ENCODE measurements at places on chromosomes 16 and 17.

GRCh38 chr17:78449983-78450595 lies 71.6 kb downstream of the PGS1 start:
- no peak for DNase-seq

DNA sequence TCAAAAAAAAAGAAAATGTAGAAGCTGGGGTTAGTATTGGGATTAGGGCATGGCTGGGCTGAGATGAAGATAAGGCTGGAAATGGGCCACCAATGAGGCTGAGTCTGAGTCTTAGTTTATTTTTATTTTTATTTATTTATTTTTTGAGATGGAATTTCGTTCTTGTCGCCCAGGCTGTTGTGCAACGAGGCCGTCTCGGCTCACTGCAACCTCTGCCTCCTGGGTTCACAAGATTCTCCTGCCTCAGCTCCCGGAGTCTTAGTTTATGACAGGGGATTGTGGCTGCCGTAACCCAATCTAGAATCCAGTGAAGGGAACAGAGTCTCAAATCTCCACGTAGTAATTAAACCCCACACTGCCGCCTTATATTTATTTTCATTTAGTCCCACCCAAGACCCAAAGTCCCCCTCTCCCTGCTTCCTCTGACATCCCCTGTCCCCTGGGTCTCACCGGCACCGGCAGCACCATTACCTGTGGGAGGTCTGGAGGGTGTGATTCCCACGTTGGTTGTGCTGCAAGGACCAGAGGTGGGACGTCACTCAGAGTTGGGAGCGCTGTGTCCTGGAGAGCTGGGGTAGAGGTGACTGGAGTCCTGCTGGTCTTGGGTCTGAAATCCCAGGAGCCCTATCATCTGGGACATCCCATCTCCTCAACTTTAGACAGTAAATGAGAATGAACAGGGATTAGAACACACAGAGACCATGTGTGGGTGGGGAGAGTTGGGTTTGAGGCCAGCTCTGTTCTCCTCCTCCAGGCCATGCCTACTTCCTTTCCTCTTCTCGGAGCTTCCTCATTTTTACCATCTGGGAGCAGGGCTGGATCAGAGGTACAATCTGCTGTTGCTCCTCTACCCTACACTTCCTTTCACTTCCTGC lies at the start of gene CLEC10A:
Gene CLEC10A, minus strand, starts transcription at position 671 of the 875 bp plus-strand sequence. CDS start 1,439 bp downstream, outside the sequence.
- no peak for DNase-seq

GRCh38 chr17:75398279-75398678 lies 7.2 kb downstream of the GRB2 start:
- DNase-seq, result no peak

GRCh38 chr16:66913081-66913480 lies 5.6 kb downstream of the CDH16 start:
- no peak for DNase-seq

DNA sequence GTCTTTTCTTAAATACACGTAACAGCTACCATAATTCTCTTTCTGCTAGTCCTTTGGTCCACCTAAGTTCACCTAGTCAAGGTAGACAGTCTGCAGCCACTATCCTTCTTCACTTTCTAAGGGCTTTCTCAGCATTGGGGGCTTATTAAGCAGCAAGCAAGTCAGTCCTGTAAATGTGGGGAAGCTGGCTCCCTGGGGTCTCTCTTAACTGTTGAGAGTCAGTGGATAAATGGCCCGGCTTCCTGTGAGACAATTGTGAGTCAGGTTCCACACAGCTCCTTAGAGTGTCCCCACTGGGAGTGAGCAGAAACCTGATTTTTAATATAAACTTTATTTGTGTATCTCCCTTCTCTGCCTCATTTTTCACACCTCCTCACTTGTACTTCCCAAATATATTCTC lies 132.1 kb downstream of the CDH13 start:
- no peak for DNase-seq

DNA sequence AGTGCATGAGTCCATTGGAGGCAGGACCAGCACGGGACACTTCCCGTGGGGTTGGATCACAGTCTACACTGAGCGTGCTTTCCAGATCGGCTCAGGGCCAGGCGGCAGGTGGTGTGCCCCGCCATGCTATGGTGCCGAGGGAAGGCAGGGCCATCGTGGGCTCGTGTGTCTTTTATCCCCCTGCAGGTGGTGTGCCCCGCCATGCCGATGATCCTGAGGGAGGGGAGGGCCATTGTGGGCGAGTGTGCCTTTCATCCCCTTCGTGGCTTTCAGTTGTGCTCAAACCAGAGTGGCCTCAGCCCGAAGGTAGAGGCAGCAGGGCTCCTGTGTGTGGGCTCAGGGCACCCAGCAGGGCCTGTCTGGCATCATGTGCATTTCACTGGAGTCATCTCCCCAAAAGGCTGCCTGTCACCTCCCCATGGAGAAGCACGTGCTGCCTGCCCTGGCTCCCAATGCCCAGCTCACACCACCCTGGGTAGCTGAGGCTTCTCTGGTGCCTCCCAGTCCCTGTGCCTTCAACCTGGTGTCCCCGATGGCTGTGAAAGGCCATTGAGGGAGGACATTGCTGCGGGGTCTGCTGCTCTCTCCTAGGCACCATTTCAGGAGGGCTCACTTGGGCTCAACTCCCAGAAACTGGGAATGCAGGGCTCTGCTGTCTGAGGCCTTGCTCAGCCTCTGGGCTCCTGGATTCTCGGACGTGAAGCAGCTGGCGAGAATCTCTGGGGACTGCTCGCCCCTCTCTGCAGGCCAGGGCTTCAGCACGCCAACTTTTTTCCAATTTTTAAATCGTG lies 207.6 kb downstream of the NPIPB11 start:
- no peak for DNase-seq

GRCh38 chr16:5790512-5790911 lies 692.9 kb upstream of the EEF2KMT start:
- no peak for DNase-seq

- DNase-seq, result no peak
Observed at GRCh38 chr17:74840989-74841666, 18.6 kb downstream of the GRIN2C start.

GRCh38 chr17:28528327-28529012 lies 22.3 kb downstream of the FOXN1 start:
- DNase-seq, result no peak

GRCh38 chr16:57870753-57871454 lies 68.6 kb upstream of the KIFC3 start:
- DNase-seq, result no peak

- DNase-seq, result no peak
Observed at GRCh38 chr17:2214929-2215615, 88.5 kb downstream of the SMG6 start.

GRCh38 chr17:17361867-17362539 lies 58.8 kb downstream of the NT5M start:
- no peak for DNase-seq

DNA sequence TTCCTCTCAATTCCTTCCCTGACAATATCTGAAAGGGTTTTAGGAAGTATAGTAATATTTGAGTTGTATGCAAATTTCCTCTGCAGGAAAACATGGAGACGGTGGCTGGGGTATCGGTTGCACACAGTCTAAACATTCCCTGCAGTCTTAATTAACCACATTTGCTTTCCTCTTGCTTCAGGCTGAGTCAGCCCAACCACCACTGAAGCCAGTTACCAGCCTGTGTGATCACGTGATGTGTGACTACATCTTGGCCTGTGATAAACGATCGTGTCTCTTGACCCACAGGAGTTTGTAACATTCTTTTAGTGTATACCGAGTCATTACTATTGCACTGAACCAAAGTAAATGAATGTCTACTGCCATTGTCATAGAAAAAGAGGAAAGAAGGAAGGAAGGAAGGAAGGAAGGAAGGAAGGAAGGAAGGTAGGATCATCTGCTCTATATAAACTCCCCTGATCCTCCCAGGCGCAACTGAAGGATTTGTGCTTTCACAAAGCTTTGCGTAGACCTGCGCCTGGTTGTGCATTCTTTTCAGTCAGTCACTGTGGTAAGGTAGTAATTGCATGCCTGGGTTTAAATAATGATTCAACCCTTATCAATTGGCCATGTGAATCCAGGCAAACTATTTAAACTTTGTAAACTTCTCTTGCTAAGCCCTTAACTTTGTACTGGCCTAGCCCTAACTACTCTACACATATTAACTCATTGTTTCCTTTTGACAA lies 280.6 kb upstream of the SALL1 start:
- no peak for DNase-seq

GRCh38 chr17:43405861-43406260 lies 7.1 kb downstream of the ARL4D start:
- no peak for DNase-seq

DNA sequence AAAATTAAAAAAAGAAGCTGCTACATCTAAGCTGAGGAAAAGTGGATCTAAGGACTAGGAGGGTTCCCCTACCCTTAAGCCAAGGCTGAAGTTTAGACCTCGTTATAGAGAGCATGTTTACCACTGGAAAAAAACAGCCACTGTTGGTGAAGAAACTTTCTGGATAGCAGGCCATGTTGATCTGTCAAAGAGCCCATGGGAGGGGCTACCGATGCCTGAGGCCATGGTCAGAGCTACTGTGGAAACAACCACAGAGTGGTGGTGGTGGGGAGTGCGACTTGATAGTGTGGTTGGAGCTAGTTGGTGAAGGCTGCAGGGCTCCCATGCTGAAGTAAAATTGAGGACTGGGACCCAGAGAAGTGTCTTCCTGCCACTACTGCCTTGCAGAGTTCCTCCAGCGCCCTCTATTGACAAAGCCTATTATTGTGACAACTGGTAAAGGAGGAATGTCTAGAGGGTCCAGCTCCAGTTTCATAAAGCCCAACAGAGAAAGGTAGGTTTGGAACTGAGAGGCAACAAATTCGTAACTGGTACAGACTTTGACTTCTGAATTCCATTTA lies 12.7 kb upstream of the FAM20A start:
- no peak for DNase-seq

DNA sequence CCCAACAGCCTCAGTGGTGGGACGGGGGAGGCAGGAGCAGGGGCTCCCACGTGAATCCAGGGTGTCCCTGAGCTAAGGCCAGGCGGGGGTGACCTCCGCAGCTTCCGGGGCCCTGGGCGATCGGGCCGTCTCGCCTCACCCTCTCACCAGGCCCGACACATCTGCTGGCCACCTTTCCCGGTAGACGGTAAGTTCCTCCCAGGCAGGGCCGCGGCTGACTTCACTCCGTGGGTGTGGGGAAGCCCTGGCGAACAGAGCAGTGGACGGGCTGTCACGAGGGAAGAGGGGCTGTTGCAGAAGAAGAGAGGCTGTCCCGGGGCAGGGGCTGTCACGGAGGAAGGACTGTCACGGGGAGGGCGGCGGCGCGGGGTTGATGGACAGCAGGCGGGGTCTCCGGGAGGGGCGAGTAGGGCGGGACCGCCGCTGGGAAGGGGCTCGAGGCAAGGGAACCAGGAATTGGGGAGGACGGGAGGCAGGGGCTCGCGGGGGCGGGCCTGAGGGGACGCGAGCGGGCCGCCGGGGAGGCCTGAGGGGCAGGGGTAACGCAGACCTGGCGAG lies 498 bp downstream of the PKMYT1 start:
- DNase-seq, result no peak

DNA sequence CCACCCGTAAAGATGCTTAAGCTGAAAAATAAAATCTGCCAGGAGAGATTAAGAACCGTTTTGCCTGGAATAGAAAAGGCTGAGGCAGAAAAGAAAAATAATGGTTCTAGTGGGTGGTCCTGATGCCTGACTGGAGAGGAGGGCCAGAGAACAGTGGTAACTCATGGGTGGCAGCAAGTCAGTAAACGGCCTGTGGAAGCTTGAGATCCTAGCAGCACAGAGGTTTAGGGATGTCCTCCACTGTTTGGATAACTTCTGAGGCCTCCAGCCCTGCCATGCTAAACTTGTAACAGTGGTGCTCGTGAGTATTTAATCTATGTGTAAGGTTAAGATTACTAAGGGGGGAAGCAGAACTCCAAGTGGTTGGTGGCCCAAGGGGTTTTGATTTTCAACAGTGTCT lies 21.2 kb upstream of the PHAF1 start:
- no peak for DNase-seq

DNA sequence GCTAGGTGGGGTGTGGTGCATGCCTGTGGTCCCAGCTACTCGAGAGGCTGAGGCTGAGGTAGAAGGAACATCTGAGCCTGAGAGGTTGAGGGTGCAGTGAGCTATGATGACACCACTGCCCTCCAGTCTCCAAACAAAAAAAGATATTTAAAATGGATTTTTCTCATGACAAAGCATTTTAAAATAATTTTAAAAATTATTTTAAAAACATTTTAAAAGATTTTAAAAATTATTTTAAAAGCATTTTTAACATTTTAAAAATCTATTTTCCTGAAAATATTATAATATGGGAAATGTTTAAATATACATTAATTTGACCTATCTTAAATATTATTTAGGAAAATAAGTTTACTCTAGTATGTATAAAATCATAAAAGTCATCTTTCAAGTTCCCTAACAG lies 26.8 kb downstream of the MED13 start:
- DNase-seq, result no peak

- DNase-seq, result no peak
Observed at GRCh38 chr17:30323895-30324319, 9.9 kb downstream of the TMIGD1 start.

- no peak for DNase-seq
Observed at GRCh38 chr16:23214796-23215195, 32.3 kb downstream of the SCNN1G start.

GRCh38 chr16:66441586-66442375 lies 14.7 kb downstream of the BEAN1 start:
- no peak for DNase-seq

DNA sequence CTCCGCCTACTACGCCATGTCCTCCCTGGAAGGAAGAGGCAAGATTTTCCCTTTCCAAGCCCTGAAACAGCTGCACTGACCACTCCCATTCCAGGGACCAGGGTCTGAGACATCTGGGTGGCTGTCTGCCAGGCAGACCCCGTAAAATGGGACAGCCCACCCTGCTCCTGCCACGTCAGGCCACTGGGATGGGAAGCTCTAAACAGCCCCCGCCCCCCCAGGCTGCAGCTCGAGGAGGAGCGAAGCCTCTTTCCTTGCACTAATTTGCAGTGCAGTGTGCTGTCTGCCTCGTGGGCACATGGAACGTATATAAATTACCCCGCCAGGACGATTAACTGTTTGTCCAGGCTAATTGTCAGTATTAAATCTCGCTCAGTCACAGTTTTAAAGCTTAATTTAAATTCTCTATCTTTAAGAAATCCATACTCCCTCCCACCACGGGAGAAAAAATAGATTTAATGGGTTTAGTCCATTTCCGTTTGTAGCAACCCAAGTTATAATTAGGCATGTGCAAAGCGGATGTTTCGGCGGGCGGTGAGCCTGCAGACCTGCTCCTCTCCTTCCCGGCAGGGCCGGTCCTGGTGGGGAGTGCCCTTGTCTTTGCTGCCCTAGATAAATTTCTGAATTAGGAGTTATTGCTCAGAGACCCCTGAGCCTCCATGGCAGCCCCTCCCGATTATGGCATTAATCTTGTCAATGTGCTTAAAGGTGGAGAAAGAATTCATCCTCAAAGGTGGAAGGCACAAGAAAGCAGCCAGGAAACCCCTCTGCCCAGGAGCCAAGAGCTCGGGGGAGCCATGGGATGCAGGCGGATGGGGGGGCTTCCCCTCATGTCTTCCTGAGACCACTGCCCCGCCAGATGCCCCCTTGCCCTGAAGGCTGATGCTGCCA lies 268.0 kb upstream of the TNRC6C start:
- DNase-seq, result no peak

All from stimulated activated CD8-positive, alpha-beta memory T cell treated with anti-CD3 and anti-CD28 coated beads, Interleukin-15, amount 100 ng/mL, for 24 hours (primary cell).